ENCODE measurements at places on chromosomes 3 and 15.

GRCh38 chr3:100175637-100176280 lies 61.5 kb upstream of the FILIP1L start:
- no peak for DNase-seq

DNA sequence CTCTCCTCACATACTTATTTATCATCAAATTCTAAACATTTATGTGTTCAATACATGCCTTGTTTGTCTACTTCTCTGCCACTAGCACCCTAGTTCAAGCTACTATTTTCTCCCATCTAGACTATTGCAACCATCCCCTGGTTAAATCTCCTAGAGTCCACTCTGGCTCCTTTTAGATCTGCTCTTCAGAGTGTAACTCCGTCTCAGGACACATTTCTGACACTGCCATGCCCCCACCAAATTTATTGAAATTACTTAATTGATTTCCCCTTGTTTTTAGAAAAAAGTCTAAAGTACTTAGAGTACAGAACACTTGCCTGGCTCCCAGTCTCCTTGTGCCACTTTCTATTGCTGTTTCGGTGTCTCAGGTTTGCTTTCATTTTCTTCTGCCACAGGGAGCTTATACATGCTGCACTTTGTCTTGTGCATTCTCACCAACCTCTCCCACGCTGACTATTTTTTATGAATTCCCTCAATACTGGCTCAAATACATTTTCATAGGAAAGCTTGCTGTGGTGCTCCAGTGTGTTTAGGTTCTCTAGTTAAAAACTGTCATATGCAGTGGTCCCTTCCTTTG lies 792.3 kb downstream of the DIPK2A start:
- no peak for DNase-seq

GRCh38 chr15:89531796-89532537 lies 35.6 kb upstream of the RHCG start:
- DNase-seq, result no peak

DNA sequence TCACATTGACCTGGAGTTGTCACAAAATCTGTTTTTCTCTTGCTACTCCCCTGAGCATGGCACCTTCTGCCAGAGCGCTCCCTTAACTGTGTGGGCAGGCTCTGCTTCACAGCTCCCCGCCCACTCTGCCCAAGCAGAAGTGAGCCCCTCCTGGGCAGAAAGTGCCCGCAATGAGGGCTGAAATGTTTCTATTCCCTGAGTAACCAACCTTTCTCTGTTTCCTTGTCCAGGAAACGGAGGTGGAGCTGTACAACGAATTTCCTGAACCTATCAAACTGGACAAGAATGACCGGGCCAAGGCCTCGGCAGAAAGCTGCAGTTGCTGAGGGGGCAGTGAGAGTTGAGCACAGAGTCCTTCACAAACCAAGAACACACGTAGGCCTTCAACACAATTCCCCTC lies 66.3 kb upstream of the ACAD9 start:
- DNase-seq, result no peak
